Activated CD4-positive, alpha-beta T cell treated with anti-CD3 and anti-CD28 coated beads for 24 hours (primary cell): ENCODE measurements at places on chromosomes 5 and 9.

DNA sequence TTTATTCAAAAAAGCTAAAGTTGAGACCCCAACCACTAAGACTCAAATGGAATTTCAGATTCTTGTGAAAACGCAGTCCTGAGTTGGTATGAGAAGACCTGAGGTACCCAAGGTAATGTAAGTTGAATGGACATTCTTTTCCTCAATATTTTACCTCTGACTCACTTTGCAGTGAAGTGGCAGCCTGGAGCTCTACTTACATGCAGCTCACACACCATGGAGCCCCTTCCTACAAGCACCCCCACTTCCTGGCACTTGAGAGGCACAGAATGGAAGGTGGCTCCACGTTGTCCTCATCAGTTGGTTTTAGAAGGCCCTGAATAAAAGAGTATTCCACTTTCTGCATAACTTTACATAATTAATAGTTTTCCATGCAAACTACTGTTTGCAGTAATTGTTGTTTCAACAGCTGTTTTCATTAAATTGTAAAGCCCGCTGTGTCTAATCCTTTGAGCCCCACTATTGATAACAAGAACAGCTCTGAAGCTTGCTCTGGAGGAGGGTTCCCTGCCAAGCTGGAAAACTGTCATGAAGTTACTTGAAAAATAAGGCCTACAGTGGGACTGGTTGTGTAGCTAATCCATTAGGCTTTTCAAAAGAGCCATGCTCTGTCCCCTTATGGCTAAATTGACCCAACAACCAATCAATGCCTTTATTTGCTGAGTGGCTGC is 102.2 kb upstream of the SPATA31D4 start:
- DNase-seq, result no peak

DNA sequence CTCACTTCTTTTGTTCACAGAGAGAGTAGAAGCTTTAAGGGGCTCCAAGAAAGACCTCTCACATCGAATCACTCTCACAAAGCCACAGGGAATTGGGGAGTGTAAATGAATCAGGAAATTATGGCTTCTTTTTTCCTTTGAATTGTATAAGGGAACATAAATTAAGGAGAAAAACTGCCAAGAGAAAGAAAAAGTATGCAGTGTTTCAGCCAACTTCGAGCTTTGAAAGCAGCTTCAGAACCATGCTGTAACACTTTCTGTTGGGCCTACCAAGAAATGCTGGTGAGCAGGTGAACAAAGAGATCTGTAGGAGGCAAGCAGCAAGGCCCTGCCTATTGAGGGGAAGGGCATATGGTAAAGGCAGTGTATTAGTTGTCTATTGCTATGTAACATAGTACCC is 33.4 kb upstream of the CTNNA1 start:
- DNase-seq, result no peak

GRCh38 chr5:140113180-140113698 is 670 bp upstream of the PURA start:
- peak; percentile 6 for DNase-seq

DNA sequence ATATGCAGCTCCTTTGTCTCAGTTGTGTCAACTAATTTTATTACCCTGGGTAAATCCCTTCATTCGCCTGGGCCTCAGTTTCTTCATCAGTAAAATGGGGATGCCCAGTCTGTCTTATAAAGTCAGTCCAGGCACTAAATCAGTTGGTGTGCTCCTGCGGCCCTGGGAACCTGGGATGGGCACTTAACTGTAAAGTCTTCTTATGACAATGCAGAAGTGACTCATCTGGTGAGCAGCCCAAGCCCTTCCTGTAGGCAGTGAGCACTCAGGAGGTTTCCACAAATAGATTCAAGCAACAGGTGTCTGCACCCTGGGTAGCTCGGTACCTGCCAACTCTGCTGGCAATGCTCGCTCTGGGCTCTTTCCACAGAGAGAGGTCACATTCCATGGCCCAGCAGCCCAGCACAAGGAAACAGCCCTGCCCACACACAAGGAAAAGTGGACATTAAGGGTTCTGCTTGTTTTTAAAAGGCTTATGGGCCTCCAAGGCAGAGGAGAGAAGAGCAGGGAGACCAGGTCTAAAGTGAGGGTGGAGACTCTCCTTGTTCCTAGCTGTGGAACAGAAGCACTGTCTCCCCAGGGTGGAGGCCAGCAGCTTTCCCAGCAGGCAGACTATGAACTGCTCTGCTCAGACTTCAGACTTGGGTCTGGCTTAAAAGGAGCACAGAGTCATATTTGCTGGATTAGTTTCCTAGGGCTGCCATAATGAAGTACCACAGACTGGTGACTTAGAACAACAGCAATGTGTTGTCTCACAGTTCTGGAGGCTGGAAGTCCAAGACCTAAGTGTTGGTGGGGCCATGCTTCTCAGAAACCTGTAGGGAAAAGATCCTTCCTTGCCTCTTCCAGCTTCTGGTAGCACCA is 89.7 kb upstream of the ADRA1B start:
- DNase-seq, result no peak

GRCh38 chr9:110008663-110009062 is 199.3 kb downstream of the C9orf152 start:
- DNase-seq, result no peak

- no peak for DNase-seq
Observed at GRCh38 chr9:69937833-69938535, 105.7 kb upstream of the MAMDC2 start.

DNA sequence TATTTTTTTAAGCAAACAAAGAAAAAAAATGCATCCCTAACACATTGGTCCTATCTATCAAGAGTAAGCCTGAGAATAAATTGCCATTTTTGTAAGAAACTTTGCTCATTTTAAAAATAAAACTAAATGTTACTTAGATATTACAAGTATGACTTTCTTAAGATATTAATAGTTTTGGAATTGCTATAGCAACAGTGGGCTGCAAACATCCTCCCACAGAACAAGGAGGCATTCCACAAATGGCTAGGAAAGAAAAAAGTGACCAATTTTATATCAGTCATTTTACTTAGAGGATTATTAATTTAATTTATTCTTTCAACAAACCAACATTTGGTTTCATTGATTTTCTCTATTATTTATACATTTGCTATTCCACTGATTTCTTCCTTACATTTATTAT is 63.7 kb downstream of the LURAP1L start:
- DNase-seq, result no peak

DNA sequence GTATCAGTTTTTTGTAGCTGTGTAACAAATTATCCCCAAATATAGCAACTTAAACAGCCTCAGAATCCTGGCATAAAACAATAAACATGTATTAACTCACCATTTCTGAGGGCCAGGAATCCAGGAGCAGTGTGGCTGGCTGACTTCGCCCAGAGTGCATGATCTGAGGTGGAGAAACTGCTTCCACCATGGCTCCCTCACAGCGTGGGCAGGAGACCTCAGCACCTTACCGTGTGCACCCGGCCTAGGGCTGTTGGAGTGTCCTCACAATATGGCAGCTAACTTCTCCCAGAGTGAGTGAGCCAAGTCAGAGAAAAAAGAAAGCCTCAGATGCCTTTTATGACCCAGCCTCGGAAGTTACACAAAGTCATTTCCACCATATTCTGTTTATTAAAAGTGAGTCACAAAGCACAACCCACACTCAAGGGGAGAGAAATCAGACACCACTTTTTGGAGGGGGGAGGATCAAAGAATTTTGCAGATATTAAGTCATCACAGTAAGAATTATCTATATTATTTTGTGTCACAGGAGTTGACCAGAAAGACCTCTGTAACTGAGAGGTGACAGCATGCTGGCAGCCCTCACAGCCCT is 59.6 kb downstream of the TSTD2 start:
- no peak for DNase-seq

DNA sequence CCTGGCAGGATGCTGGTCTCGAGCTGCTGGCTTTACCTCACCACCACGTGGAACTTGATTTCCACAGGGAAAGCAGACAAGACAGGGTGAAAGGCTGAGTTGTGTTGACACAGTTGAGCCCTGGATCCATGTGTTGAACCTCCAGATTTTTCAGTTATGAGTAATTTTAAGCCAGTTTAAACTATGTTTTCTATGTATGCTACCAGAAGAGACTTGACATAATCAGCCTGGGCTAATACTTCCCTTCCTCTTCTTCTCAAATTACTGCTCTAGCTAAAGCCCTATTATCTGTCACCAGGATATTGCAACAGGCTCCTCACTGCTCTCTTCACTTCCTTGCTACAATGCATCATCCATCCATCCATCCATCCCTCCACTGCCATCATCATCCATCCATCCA is 12.0 kb upstream of the PHYKPL start:
- no peak for DNase-seq

- DNase-seq, result no peak
Observed at GRCh38 chr5:119578937-119579336, 50.4 kb upstream of the FAM170A start.

GRCh38 chr9:4079906-4080305 is 220.0 kb downstream of the GLIS3 start:
- no peak for DNase-seq

DNA sequence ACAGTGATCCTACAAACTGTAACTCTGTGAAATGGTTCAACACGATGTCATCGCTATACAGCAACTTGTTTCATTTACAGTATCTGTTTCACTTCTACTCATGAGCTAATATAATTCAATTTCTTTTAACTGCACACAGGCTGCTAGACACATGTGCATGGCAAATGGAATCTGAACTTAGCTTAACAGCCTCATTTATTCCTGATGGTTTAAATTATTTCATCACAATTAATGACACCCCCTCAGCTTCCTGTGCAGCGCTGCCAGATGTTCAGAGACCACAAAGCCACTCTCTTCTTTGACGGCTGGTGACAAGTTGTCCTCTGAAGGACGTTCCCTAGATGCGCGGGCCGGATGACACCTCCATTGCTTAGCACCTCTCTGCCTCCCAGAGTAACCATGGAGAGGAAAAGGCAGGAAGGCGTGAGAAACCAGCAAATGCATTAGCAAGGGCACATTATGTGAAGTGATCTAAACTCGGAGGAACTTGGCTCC is 191.1 kb downstream of the BNC2 start:
- no peak for DNase-seq

- DNase-seq, result no peak
Observed at GRCh38 chr9:132894862-132895835, 16.5 kb downstream of the SPACA9 start.

- no peak for DNase-seq
Observed at GRCh38 chr5:16007750-16008415, 171.7 kb downstream of the MARCHF11 start.

GRCh38 chr9:11199335-11199734 is 586.5 kb upstream of the PTPRD start:
- DNase-seq, result no peak

GRCh38 chr5:169171515-169171914 is 129.4 kb downstream of the SLIT3 start:
- no peak for DNase-seq

DNA sequence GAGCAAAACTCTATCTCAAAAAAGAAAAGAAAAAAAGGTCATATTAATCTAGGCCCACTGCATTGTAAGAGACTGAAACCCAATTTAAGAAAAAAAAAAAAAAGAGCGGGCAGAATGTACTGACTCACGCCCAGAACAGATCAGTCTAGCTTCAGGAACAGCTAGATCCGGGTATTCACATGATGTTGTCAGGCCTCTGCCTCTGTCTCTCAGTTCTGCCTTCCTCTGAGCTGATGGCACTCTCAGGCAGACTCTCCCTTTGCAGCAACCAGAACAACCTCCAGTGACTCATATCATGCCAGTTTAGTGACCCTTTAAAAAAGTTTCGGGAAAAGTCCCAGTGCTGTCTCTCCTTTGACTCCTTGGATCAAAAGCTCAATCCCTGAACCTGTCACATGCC is 53.0 kb downstream of the NEURL1B start:
- DNase-seq, result no peak

DNA sequence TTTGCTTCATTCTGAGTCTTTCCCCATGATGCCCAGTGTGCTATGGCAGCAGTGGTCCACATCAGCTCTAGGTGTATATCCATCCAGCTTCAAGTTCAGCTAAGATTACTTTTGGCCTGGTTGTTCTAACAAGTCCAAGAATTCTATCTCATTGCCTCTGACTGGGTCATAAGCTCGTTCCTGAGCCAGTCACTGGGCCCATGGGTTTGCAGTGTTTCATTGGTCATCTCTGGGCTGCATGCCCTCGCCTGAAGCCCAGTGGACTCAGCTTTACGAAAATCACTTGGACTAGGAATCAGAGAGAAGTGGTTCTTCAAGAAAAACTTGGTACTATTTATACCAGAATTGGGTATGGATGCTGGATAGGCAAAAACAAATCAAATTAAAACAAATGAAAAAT is 16.1 kb upstream of the ARHGAP26 start:
- no peak for DNase-seq

DNA sequence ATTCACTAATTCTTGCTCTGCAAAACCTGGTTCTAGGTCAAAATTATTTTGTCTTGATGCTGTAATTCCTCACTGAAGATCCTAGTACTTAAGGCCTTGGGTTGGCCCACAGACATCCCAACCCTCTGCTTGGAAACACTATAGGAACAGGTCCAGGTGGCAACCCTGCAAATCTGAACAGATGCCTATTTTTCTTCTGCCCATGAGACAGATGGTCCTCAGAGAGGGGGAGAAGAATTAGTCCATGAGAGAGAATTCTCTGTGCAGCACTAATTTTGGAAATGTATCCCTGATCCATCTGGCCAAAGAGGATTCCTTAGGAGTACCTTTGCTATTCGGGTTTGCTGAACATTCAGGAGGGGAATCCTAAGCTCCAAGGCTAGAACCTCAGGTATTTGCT is 156.3 kb downstream of the ELAVL2 start:
- no peak for DNase-seq

GRCh38 chr5:128574041-128574440 is 36.0 kb upstream of the FBN2 start:
- no peak for DNase-seq

DNA sequence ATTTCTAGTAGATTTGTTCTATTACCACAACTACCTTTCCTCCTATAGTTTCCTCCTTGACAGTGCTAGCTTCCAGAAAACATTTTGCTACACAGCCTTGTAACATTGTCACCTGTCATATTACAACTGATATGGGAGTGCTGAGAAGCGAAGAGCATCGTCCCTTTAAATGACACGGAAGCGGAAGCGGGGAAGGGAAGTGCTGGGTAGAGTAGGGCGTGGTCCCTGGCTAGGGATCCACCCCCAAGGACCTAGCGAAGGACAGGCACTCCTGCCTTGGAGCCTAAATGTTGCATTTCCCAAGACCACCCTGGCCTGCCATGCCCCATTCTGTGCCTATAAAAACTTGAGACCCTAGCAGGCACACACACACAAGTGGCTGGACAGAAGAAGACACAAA is 57.4 kb upstream of the RANBP6 start:
- DNase-seq, result no peak
